ENCODE measurements at places on chromosomes 1 and 21. TPM values are rescaled to one million over a fixed set of nuclear protein-coding genes. Genes with fewer than 3 reads are reported as not detected.

DNA sequence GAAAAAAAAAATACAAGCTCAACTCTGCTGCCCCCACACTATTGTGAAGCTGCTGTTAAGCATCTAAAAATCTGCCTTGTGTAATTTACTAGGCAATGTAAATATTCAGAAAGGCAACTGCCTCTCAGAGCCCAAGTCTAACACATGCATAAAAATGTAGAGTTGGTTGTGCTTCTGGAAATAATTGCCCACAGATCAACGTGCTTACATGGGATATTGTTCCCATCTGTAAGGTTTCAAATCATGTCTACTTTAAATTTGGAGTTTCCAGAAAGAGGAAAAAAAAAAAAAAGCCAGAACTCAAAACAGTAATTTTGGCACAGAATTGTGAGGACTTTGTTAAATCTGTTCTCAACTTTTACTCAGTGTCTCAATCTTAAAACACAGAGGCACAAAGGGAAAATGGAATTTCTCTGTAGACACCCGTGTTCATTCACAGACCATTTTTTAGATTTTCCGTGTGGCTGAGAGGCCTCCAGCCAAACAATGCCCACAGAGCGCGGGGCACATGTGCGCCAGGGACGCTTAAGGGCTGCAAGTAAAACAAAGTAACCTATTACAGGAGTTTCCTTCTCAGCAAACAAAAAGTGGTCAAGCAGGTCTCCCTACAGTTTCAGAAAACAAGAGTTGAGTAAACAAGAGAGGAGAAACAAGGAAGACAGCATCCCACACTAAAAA lies 115.5 kb downstream of the RERE start:
- peaks cover 49% of the 10 kb centered on the region for H3K4me1 ChIP-seq
- peak overlapping the region; percentile 72 for H3K4me3 ChIP-seq
- H3K27ac ChIP-seq, result peak overlapping the region; percentile 85
- no peaks in the 10 kb centered on the region for H3K27me3 ChIP-seq

DNA sequence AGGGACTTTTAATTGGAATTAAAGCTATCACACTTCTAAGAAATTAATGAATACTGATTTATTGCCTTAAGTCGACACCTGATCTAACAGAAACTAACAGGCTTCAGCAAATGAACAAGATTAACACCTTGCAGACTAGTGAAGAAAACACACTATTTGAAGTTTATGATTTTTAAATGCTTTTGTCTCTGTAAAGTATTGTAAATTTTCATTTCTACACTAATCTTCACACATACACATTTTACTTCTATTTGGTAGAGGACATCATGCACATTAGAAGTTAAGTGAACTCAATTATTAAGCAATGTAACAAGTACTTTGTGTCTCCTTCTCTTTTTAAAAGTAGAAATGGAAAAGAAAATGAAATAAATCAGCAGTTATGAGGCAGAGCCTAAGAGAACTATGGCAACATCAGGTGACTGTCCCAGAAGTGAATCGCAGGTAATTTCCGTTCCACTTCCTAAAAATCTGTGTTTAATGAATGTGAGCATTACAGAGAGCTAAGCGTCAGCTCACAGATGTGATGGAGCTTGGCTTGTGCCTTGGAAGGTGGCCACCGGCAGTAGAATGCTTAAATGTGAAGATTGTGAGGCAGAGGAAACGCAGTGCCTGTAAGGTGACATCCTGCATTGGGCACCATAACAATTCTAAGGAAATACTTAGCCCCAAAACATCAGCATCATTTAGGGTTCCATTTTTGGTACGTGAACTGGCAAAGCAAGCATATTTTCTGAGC lies 1.2 kb downstream of the PRMT2 start:
- H3K27ac ChIP-seq, result peak overlapping the region; percentile 99
- peaks cover 46% of the 10 kb centered on the region for H3K4me1 ChIP-seq
- H3K36me3 ChIP-seq, result peaks cover 20% of the 10 kb centered on the region
- no peaks in the 10 kb centered on the region for H3K27me3 ChIP-seq
- peak overlapping the region; percentile 81 for H3K4me3 ChIP-seq
- no peak for DNase-seq

GRCh38 chr1:30381266-30381665 lies 342.1 kb downstream of the MATN1 start:
- no peak overlapping the region for H3K4me3 ChIP-seq
- peaks cover 46% of the 10 kb centered on the region for H3K27me3 ChIP-seq
- H3K4me1 ChIP-seq, result peaks cover 12% of the 10 kb centered on the region
- no peaks in the 10 kb centered on the region for H3K36me3 ChIP-seq
- no peak overlapping the region for H3K27ac ChIP-seq

DNA sequence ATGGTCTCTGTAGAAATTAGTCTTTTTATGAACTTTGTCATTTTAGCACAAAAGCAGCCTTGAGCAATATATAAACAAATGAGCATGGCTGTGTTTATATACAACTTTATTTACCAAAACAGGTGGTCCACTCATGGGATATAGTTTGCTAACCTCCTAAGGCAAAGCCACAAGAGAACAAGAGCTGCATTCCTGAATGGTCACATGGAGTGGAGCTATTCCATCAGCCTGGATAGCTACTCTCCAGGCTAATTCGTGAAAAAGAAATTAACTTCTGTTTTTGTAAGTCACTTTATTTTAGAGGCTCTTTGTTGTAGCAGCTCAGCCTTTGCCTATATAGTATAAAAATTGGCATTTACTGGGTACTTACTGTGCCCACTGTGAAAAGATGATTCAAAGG lies 163.3 kb upstream of the FAM78B start:
- no peaks in the 10 kb centered on the region for H3K27me3 ChIP-seq
- no peaks in the 10 kb centered on the region for H3K4me1 ChIP-seq
- no peak for DNase-seq
- H3K4me3 ChIP-seq, result no peak overlapping the region
- no peak overlapping the region for H3K27ac ChIP-seq
- H3K36me3 ChIP-seq, result no peaks in the 10 kb centered on the region

DNA sequence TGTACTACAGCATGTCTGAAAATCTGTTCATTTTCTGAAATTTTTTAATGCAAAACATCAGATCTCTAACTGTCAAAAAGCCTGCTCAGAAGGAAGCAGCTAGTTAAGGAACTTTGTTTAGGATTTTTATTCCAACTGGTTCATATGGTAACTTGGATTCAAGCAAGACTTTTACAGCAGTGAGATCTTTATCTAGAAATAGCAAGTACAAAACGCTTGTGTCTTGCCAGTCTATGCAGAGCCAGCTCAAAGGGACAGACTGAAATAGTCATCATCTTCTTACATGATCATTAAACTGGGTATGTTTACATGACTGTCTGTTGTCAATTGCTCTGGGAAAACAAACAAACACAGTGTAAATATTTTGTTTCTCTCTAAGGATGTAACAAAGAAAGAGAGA lies 37.6 kb downstream of the DDAH1 start:
- DNase-seq, result no peak
- no peak overlapping the region for H3K27ac ChIP-seq
- H3K4me3 ChIP-seq, result no peak overlapping the region
- H3K36me3 ChIP-seq, result no peaks in the 10 kb centered on the region
- H3K4me1 ChIP-seq, result no peaks in the 10 kb centered on the region
- H3K27me3 ChIP-seq, result no peaks in the 10 kb centered on the region

GRCh38 chr1:177864538-177865305 lies 105.1 kb downstream of the SEC16B start:
- H3K4me1 ChIP-seq, result no peaks in the 10 kb centered on the region
- no peaks in the 10 kb centered on the region for H3K36me3 ChIP-seq
- no peak for DNase-seq
- no peak overlapping the region for H3K27ac ChIP-seq
- no peaks in the 10 kb centered on the region for H3K27me3 ChIP-seq

GRCh38 chr21:38293765-38294164 lies 37.0 kb downstream of the KCNJ15 start:
- no peaks in the 10 kb centered on the region for H3K27me3 ChIP-seq
- DNase-seq, result no peak
- H3K36me3 ChIP-seq, result no peaks in the 10 kb centered on the region
- no peak overlapping the region for H3K4me3 ChIP-seq
- peak overlapping the region; percentile 13 for H3K27ac ChIP-seq

GNAT2 gene
- not detected for total RNA-seq

FAM72B gene
- total RNA-seq, result 0.83 TPM

FAM3B gene
- 4.8 TPM for total RNA-seq

PSRC1 gene
- 4.2 TPM for total RNA-seq

All from lower lobe of right lung (tissue), 2 donors.